ENCODE measurements at places on chromosomes 5 and 9.

DNA sequence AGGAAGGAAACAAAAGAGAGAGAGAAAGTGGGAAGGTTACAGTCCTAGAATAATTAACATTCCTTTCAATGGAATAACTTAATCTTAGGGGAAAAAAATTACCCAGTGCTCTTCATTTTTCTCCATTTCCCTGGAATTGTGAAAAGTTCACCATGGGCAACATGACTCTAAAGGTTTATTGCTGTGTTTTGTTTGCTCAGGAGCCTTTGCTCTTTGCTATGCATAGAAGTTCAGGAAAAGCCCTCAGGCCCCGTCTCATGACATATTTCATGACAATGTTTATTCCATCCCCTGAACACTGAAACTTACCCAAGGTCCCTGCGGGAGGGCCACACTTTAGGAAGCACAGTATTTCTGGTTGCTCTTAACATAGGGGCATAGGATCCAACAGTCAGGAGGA, 9.8 kb upstream of the CTSL start:
- DNase-seq = no peak

GRCh38 chr5:76472335-76473008, 69.4 kb downstream of the IQGAP2 start:
- DNase-seq = no peak

DNA sequence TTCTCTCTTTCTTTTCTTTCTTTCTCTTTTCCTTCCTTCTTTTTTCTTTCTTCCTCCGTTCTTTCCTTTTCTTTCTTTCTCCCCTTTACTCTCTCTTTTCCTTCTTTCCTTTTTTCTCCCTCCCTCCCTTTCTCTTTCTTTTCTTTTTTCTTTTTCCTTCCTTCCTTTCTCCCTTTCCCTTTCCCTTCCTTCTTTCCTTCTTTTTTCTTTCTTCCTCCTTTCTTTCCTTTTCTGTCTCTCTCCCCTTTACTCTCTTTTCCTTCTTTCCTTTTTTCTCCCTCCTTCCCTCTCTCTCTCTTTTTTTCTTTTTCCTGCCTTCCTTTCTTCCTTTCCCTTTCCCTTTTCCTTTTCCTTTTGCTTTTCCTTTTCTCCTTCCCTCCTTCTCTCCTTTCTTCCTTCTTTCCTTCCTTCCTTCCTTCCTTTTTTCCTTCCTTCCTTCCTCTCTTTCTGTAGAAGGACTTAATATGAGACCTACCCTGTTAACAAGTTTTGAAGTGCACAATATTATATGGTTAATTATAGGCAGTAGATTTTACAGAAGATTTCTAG, 142.7 kb upstream of the CD180 start:
- DNase-seq = no peak

GRCh38 chr9:759541-759940, 82.0 kb upstream of the DMRT1 start:
- no peak for DNase-seq

- DNase-seq = no peak
These were observed 23.1 kb downstream of the POLR1E start for GRCh38 chr9:37508834-37509206.

DNA sequence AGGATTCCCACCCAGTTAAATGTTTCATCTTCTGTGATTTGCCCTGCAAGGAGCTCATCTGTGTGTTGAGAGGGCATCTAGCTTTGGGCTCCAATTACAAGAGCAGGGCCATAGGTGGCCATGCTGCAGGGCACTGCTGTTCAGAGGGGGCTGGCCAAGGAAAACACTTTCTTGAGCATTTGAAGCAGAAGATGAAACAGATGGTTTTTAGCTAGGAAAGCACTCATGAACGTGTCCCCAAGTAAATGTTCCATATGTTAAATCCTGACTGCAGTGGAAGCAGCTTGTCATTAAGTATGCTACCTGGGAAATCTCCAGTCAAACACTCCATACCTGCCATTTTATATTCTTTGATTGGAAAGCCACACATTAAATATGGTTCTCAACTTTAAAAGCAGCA, 176.6 kb downstream of the FBXL7 start:
- DNase-seq = no peak

DNA sequence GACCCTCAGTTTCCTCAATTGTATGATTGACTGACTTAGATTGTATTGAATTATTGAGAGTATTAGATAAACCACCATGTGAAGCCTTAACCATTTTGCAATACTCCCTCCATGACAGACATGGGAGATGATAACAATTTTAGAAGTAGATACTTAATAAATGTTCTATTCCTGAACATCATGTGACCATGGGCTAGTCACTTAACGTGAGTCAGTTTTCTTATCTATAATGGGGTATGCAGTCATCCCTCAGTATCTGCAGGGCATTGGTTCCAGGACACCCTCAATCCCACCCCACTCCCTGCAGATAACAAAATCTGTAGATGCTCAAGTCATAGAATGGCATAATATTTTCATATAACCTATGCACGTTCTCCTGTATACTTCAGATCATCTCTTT, 31.0 kb downstream of the SNX18 start:
- no peak for DNase-seq

DNA sequence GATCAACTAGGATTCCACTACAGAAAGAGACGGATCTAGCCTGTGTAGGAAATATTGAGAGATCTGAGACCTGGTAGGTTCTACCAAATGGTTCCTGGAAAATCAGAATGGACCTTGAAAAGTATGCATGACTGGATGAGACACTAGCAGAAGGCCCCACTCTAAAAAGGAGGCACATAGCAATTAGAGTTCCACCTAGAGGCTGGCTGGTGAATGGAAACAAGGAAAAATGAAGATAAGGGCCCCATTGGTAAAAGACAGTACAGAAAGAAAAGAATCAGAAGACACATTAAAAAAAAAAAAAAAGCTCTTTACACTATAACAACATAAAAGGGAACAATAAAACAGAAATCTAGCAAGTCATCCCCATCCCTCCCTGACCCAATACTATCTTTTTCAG, 518.5 kb downstream of the NR2F1-AS1 start:
- no peak for DNase-seq

- no peak for DNase-seq
These were observed 50.8 kb downstream of the RBM27 start for GRCh38 chr5:146254223-146254622.

Measured in GDM1 (cell line).